ENCODE measurements at places on chromosomes 5 and 9. TPM values are rescaled to one million over a fixed set of nuclear protein-coding genes. Genes with fewer than 3 reads are reported as not detected.

- DNase-seq: no peak
Observed at GRCh38 chr9:120592210-120592609, 12.2 kb upstream of the CDK5RAP2 start.

DNA sequence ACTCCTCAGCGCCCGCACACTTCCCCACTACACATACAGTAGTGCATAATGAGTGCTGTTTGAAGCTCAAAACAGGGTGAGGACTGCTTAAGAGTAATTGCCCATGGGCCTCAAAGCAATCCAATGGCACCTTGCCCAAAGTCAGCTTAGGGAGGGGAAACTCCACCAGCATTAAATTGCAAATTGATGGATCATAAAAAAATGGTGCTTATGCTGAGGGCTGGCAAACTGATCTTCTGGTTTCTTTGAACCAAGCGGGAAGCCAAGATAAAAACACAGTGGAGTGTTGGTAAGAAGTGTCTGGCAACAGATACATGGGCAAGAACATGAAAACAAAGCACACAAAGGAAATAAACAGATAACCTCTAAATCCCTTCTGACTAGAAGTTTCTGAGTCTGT, 28.0 kb downstream of the TLE1 start:
- peak; percentile 70 for DNase-seq

GRCh38 chr5:148747536-148747906, 78.9 kb upstream of the ADRB2 start:
- DNase-seq: no peak

DNA sequence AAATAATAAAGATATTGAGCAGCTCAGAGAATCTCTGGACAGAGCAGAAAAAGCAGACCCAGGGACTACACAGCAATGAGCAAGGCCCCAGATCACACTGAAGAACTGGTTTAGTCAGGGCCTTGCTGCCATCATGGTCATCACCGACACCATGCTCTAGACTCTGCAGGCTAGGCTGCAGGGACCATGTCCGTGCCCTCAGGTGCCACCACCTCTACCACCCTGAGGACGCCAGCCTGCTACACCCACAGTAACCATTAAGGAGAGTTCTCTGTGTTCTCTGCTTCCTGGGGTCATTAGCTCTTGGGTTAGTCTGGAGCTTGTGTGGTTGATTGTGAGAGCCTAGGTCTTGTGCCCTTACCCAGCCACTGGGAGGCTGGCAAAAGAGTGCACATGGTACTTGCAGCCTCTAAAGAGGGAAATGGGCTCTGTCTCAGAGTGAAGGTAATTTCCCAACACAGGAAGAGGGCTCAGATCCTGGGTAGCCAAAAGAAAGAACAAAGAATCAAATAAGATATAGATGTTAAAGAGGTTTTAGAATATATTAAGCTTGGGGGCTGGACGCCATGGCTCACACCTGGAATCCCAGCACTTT, 31.9 kb upstream of the JADE2 start:
- DNase-seq: no peak

DNA sequence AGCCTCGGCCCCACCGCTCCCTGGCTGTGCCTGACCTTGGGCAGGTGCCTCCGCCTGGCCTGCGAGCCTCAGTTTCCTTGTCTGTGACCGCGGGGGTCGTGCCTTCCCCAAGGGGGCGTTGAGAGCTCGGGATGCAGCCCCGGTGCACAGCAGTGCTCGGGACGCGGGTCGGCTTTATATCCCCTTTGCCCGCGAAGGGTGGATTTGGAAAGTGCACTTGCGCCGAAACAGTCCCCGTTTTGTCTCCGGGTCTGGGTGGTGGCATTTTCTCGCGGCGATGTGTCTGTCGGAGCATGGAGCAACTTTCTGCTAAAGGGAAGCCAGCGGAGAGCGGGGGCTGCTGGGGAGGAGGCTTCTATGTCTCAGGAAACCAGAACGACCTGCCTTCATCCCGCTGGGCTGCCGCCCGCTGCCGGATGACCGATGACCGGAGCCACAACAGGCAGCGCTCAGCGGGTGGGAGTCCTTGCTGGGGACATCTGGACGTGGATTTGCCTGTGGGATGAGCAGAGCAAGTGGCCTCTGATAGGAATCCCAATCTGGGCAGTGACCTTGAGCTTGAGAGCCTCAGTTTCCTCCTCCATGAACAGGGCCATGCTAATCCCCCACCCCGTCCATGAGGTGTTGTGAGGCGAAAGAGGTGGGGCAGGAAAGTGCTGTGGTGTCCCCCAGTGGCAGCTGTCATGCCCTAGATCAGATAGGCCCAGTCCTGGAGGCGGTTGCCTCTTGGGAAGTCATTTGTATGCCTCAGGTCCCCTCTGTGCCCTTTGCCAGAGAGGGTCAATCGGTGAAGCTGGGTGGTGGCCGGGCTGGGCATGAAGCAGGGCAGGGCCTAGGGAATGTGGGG, 651 bp downstream of the HRH2 start:
- no peak for DNase-seq

DNA sequence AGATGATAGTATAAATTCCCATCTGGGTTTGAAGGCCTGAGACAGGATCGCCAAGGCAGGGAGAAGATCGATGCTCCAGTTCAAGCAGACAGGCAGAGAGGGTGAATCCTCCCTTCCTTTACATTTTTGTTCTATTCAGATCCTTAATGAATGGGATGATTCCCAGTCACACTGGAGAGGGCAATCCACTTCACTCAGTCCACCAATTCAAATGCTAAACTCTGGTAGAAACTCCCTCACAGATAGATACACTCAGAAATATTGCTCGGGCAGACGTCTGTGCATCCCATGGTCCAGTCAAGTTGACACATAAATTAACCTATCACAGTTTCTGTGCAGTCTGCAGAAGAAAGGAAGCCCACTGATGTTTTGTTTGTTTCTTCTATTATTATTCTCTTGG, 193.1 kb upstream of the ZNF462 start:
- no peak for DNase-seq

- DNase-seq: peak; percentile 95
Observed at GRCh38 chr9:133335924-133336811, at the start of gene SURF6. Gene SURF6, minus strand, starts transcription at chr9:133336188. Its CDS starts 56 bp downstream, at chr9:133336132.

GRCh38 chr9:84669288-84670137, at the start of gene NTRK2:
Gene NTRK2, plus strand, starts transcription at chr9:84669729. Its CDS starts 1,020 bp downstream, at chr9:84670749.
- no peak for DNase-seq

- DNase-seq: no peak
Observed at GRCh38 chr9:87659534-87660419, 66.1 kb upstream of the CTSL start.

GRCh38 chr5:141597814-141598213, 21.0 kb downstream of the DIAPH1 start:
- no peak for DNase-seq

DNA sequence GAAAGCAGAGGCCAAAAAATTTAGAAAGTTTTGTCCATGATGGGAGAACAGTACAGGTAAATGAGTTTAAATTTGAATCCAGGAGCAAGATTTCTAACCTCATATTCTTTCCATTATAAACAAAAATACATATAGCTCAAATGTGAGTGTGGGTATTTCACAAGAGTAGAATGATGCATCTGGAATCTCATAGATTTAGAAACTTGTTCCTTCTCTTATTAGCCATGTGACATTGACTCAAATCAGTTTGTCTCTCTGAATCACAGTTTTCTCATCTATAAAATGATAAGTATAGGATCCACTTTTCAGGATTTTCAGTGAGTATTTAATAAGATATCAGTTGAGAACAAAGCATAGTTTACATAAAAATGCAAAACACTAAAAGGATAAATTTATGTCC, 436.3 kb upstream of the PAPPA start:
- DNase-seq: no peak

GRCh38 chr5:78606241-78606640, 42.3 kb downstream of the LHFPL2 start:
- DNase-seq: no peak

DNA sequence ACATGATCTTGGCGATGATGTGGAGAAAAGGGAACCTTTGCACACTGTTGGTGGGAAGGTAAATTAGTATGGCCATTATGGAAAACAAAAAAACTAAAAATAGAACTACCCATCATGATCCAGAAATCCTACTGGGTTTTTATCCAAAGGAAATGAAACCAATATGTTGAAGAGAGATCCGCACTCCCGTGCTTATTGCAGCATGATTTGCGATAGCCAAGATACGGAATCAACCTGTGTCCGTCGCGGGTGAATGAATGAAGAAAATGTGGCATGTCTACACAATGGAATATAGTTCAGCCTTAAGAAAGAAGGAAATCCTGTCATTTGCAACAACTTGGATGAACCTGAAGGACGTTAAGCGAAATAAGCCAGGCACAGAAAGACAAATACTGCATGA, 84.5 kb downstream of the TTLL11 start:
- DNase-seq: no peak

GRCh38 chr5:103093727-103094126, 26.2 kb downstream of the GIN1 start:
- no peak for DNase-seq

GRCh38 chr9:126624912-126625311, 11.2 kb downstream of the LMX1B start:
- DNase-seq: no peak

Gene SDHA
- 225 TPM for total RNA-seq

Gene TMEM252
- not detected for total RNA-seq

Gene RGS7BP
- total RNA-seq: 0.41 TPM

Gene BDP1
- 30.9 TPM for total RNA-seq

Gene COL15A1
- total RNA-seq: 6.0 TPM
